IPS DF 6.9 (cell line): ENCODE measurements at places on chromosomes 2 and 18.

DNA sequence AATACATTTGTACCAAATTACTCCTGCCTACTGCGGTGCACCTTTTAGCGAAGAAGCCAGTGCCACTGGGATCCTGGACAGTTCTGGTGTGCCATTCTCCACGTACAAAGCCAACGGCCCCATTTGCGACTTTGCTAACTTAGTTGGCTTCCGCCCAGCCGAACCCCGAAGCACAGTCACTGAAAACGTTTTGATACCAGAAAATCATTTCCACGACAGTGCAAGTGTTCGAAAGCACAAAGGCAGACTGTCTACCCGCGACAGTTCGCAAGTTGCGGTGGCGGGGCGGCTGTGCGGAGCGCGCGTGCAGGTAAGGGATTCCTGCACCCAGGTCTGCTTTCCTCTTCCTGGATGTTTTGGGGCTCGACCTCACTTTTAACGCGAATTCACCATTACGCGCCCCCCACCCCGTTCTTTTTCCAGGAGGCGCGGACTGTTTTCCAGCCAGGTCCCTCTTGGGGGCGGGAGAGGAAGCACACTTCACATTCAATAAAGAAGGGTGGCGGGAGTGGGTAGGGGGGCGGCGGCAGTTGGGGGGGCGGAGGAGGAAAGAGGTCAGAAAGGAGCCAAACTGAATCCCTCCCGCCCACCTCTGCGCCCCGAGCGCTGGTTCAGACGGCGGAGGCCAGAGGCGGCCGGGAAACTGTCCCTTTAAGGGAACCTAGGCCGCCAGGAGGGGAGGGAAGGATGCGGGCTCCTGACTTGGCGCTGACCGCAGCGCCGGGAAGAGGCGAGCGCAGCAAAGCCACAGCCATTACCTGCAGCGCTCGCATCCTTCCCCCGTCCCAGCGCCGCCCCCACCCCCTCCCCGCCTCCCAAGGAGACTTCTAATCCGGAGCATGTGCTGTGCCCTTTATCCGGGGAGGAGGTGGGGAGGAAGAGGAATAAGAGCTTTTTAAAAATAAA lies 107.4 kb upstream of the KCTD1 start:
- no peak for DNase-seq
- no peaks in the 10 kb centered on the region; the same call in 1 of the 2 replicates for H3K4me1 ChIP-seq
- H3K27ac ChIP-seq, result no peak overlapping the region
- peak overlapping the region; percentile 85; the same call in 1 of the 2 replicates for H3K4me3 ChIP-seq
- peaks cover 3% of the 10 kb centered on the region; the same call in 1 of the 2 replicates for H3K27me3 ChIP-seq

DNA sequence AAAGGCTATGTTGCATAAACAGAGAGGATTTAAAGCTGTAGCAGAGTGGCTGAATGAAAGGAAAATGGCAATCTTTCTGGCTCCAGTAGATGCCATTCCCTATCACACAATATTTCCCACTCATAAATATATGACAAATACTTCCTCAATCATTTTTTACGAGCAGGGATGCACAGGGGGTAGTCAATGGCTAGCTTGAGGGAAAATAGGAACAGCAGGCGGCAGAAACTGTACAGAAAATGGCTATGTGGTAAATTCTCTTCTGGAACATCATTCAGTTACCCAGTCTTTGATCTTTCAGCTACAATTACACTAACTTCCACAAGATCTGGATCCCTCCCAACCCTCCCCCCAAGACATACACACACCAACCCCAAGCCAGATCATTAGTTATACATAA lies 127.2 kb downstream of the OLA1 start:
- DNase-seq, result no peak
- H3K4me1 ChIP-seq, result peaks cover 3% of the 10 kb centered on the region; the same call in 1 of the 2 replicates
- no peak overlapping the region for H3K4me3 ChIP-seq
- H3K27ac ChIP-seq, result no peak overlapping the region
- no peaks in the 10 kb centered on the region for H3K36me3 ChIP-seq

DNA sequence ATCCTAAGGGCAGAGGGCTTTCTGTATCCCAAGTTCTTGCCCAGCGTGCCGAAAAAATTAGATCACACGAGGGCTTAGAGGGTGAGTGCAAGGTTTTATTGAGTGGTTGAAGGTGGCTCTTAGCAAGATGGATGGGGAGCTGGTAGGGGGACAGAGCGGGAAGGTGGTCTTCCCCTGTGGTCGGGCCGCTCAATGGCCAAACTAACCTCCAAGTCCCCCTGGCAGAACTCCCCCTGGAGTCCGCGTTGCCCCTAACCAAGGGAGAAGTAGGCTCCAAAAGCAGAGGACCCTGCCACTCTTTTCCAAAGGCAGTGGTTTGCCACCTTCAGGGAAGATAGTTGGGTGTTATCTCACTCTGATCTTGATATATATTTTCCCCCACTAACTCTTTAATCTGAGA lies 63.4 kb downstream of the LYPD1 start:
- H3K27me3 ChIP-seq, result no peaks in the 10 kb centered on the region
- H3K4me3 ChIP-seq, result no peak overlapping the region
- peaks cover 4% of the 10 kb centered on the region; the same call in 1 of the 2 replicates for H3K4me1 ChIP-seq
- no peak for DNase-seq
- H3K36me3 ChIP-seq, result no peaks in the 10 kb centered on the region

- H3K4me3 ChIP-seq, result no peak overlapping the region
- H3K27ac ChIP-seq, result no peak overlapping the region
- no peaks in the 10 kb centered on the region for H3K36me3 ChIP-seq
These were observed 92.9 kb downstream of the DYSF start for GRCh38 chr2:71546275-71546638.

DNA sequence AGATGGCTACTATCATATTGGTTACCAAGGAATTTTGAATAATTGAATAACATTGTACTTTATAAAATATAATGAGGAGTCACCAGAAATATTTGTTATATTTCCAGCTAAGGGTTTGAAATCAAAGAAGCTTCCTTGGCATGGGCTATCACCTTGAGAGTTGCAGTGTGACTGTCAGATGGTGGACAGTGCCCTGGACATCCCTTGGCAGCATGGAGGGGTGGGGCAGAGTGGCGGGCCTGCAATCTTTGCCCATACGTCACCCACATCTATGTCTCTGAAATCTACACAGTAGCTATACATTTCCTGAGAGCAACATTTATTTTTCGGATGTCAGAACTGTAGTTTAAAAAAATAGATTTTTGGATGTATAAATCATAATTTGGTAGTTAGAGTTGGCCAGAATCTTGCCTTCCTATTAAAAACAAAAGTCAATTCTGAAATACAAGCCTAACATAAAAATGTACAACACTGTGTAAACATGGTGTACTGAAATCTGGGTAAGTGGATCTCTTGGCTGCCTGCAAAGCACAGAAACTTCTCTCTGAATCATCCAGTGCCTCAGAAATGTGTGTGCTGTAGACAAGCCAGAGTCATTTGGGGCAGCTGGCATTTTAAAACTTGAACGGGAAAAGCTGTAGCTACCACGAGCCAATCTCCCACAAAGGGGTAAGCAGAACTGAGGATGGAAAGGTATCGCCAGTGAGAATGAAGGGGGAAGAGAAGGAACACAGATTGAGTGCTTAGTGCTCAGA lies 124.2 kb upstream of the ARHGAP28 start:
- H3K4me3 ChIP-seq, result no peak overlapping the region
- no peaks in the 10 kb centered on the region for H3K36me3 ChIP-seq
- H3K4me1 ChIP-seq, result no peaks in the 10 kb centered on the region
- H3K27ac ChIP-seq, result no peak overlapping the region
- no peaks in the 10 kb centered on the region for H3K27me3 ChIP-seq

DNA sequence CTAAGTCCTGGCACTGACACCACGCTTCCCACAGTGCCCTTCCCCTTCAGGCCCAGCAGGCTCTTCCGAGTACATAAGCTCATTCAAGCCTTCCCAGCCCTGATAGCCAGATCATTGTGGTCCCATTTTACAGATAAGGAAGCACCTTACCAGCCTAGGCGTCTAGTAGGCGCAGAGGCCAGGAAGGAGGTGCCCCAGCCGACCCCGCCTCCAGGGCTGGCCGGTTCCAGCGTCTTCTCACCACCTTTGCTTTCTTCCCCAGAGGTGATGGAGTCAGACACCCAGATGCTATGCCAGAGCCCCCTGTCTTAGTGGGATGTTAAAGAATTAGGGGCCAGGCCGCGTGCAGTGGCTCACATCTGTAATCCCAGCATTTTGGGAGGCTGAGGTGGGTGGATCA lies 28.9 kb upstream of the EFHD1 start:
- H3K4me3 ChIP-seq, result no peak overlapping the region
- H3K4me1 ChIP-seq, result no peaks in the 10 kb centered on the region
- H3K27ac ChIP-seq, result no peak overlapping the region

- no peak overlapping the region for H3K4me3 ChIP-seq
- H3K36me3 ChIP-seq, result no peaks in the 10 kb centered on the region
- DNase-seq, result no peak
- no peaks in the 10 kb centered on the region for H3K27me3 ChIP-seq
- peaks cover 5% of the 10 kb centered on the region for H3K4me1 ChIP-seq
These were observed 42.7 kb upstream of the ZFP36L2 start for GRCh38 chr2:43269074-43269572.

- H3K36me3 ChIP-seq, result no peaks in the 10 kb centered on the region
- no peak overlapping the region for H3K4me3 ChIP-seq
- H3K27me3 ChIP-seq, result no peaks in the 10 kb centered on the region
- DNase-seq, result no peak
These were observed 10.4 kb downstream of the FIGLA start for GRCh38 chr2:70779911-70780545.

DNA sequence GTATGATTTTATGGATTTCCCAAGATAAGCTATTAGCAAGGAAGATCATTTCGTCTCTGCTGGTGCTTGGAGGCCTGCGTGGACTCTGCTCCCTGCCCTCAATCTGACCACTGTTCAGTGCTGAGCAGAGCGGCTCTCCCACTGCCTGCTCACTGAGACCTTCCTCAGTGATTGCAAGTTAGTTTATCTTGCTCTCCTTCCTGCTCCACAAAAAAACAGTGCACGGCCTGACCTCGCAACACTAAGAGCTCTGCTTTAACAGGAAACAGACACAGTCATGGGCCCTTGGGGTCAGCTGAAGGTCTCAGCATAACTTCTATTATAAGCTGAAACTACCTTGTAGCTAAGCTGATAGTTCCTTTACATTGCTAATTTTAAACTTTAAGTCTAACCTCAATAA lies 53.1 kb downstream of the PRELID3A start:
- H3K4me1 ChIP-seq, result no peaks in the 10 kb centered on the region
- no peak overlapping the region for H3K27ac ChIP-seq
- no peaks in the 10 kb centered on the region for H3K27me3 ChIP-seq
- no peak for DNase-seq
- H3K4me3 ChIP-seq, result no peak overlapping the region

DNA sequence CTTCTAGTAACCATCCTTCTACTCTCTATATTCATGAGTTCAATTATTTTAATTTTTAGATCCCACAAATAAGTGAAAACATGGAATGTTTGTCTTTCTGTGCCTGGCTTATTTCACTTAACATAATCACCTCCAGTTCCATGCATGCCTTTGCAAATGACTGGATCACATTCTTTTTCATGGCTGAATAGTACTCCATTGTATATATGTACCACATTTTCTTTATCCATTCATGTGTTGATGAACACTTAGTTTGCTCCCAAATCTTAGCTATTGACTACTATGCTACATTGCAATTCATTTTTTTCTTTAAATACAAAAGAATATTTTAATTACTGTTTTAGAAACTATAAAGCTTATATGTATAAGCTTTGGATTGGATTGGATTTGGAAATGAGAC lies 240.4 kb upstream of the LYPD1 start:
- no peaks in the 10 kb centered on the region for H3K4me1 ChIP-seq
- no peak overlapping the region for H3K4me3 ChIP-seq
- no peak overlapping the region for H3K27ac ChIP-seq
- H3K36me3 ChIP-seq, result no peaks in the 10 kb centered on the region

GRCh38 chr2:143521396-143521795 lies 392.2 kb downstream of the ARHGAP15 start:
- no peak overlapping the region for H3K4me3 ChIP-seq
- H3K27me3 ChIP-seq, result no peaks in the 10 kb centered on the region
- H3K4me1 ChIP-seq, result peaks cover 2% of the 10 kb centered on the region; the same call in 1 of the 2 replicates
- no peak for DNase-seq
- H3K36me3 ChIP-seq, result no peaks in the 10 kb centered on the region

DNA sequence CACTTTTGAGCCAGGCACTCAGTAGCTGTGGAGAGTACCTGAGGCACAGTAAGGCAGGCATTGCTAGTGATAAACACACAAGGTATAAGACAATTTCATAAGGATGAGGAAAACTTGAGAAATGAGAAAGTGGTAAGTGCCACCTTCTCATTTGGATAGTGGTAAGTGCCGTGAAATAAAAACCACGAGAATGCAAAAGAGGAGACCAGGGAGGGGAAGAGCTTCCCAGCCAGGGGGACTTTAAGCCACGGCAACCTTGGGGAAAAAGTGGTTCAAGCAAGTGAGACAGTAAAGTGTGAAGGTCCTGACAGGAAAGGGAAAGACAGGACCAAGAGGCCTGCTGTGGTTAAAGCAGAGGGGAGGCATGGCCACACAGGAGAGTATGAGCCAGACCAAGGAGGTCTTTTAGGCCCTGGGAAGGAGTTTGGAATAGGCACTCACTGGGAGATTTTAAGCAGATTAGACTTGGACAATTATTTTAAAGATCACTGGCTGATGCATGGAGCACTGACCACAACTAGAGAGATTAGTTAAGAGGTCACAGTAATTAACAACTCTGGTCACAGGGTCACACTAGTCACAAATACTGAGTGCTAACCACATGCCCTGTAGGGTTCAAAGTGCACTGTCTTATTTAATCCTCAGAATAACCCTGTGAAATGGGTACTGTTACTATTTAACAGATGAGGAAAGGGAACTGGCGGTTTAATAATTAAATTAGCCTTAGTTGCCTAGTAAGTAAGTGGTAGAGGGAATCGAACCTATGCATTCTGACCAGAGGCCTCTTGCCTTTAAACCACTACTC lies 50.1 kb downstream of the THOC1 start:
- H3K27me3 ChIP-seq, result no peaks in the 10 kb centered on the region
- no peak for DNase-seq
- H3K4me3 ChIP-seq, result no peak overlapping the region
- no peak overlapping the region for H3K27ac ChIP-seq
- peaks cover 5% of the 10 kb centered on the region; the same call in 1 of the 2 replicates for H3K36me3 ChIP-seq

DNA sequence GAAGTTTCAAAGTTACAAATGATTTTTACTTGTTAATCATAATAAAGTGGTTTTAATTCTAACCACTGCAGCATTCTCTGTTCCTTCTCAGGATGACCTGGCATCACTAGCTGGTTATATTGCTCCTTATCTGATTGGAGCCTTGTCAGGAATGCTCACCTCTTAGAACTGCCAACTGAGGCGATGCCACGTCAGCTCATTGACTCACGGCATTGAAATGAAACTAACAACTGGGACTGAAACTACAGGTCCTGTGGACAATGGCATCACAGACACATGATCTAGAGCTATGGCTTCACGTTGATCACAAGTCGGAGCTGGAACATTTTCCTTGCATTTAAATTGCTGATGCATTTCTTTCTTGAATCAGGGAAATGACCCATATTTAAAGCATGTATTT lies 54.9 kb upstream of the MAP2 start:
- H3K27me3 ChIP-seq, result no peaks in the 10 kb centered on the region
- no peak for DNase-seq
- H3K4me1 ChIP-seq, result no peaks in the 10 kb centered on the region
- H3K27ac ChIP-seq, result no peak overlapping the region
- H3K36me3 ChIP-seq, result no peaks in the 10 kb centered on the region

- no peaks in the 10 kb centered on the region for H3K27me3 ChIP-seq
- no peak overlapping the region for H3K27ac ChIP-seq
- H3K4me3 ChIP-seq, result no peak overlapping the region
- H3K4me1 ChIP-seq, result no peaks in the 10 kb centered on the region
- H3K36me3 ChIP-seq, result no peaks in the 10 kb centered on the region
These were observed 132.1 kb upstream of the STON1 start for GRCh38 chr2:48397846-48398245.
